Activated naive CD8-positive, alpha-beta T cell treated with anti-CD3 and anti-CD28 coated beads for 36 hours (primary cell): ENCODE measurements at places on chromosomes 5 and 9.

- no peak for DNase-seq
Observed at GRCh38 chr9:108867829-108868228, 5.8 kb downstream of the ACTL7A start.

DNA sequence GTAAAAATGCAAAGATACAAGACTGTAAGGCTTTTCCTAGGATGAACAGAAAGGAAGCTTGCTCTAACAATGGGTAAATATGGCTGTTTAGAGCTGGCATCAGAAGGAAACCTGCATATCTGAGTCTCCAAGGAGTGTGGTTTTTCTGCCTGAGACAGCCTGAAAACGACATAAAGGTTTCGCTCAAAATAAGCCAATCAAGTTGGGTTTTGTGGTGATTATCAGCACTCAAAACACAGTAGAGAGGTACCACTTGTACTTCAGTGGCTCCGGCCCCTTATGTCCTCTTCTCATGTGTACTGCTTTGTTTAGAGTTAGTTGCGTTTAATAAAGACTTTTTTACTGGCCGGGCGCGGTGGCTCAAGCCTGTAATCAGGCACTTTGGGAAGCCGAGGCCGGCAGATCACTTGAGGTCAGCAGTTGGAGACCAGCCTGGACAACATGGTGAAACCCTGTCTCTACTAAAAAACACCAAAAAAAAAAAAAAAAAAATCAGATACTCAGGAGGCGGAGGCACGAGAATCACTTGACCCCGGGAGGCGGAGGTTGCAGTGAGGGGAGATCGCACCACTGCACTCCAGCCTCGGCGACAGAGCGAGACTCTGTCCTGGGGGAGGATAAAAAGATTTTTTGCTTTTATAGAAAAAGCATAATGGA lies 39.4 kb downstream of the KLF9 start:
- DNase-seq, result no peak

- DNase-seq, result peak; percentile 68
Observed at GRCh38 chr9:100472788-100473275, at the start of gene TMEFF1. Gene TMEFF1, plus strand, starts transcription at chr9:100473149. Its CDS starts 396 bp downstream, at chr9:100473545.

DNA sequence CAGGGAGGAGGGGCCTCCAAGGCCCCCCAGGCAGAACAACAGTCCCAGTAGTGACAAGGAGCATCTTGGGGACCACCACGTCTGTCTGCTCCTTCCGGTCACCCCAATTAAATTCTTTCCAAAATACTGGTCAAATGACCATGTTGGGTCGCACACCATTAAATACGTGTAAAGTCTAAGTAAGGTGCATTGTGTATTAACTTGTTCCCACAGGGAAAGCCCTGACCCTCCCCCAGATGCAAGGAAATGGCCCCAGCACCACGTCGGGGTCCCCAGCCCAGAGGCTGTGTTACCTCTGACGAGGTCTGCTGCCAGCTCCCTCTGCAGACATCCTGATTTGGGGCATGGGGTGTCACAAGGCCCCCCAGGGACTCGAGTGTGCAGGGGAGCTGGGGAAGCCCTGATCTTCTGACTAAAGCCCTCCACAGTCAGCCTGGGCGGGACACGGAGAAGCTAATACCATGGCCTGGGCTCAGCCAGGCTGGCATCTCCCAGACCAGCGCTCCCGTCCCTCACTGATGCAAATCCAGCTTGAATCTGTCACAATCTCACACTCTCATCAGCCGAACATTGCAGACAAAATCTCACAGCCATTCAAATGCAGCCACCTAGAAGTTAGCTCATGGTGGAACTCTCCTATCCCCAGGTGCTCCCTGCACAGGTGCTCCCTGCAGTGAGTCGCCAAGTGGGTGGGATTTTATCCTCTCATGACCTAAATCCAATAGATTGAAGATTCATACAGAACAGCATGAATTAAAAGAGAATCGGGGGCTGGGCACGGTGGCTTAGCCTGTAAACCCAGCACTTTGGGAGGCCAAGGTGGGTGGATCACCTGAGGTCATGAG lies 13.6 kb downstream of the TERT start:
- DNase-seq, result no peak

GRCh38 chr5:66416698-66417097 lies 179.5 kb upstream of the MAST4 start:
- no peak for DNase-seq
